ENCODE measurements at places on chromosomes 7 and 10.

DNA sequence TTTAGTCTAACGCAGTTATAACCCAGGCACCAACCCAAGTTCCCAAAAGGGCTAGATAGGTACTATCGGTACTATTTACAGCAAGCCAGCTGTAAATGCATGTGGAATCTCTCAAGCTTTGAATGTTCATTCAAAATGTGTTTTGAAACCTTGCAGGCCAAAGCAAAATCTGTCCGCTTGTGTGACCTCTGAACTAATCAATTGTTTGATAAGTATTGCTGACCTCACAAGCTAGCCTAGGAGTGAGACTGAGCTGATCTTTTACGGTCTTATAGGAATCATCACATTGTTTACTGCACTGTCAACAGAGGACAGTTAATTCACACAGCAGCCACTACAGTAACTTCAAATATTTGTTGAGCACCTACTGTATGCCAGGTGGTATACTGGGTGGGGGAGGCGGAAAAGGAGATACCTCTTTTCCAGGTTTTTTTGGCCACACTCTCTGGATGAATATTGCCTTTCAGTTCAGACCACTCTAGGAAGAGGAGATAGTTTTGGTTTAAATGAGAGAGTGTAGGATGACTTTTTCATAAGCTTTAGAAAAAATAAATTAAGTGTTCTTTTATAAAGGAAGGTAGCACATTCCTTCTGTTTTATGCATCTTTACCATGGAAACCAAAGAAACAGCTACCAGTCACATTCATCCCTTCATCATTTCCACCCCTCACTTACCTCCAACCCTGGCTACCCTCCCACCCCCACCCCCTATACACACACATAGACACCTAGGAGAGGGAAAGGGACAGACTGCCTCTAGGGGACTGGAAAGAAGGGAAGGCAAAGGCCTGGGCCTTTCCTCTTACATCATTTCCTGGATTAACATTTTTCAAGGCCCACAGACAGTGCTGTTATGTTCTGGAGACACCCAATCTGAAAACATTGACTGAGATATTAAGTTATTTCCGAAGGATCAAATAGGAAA, 2.4 kb downstream of the PAPSS2 start:
- DNase-seq = no peak

DNA sequence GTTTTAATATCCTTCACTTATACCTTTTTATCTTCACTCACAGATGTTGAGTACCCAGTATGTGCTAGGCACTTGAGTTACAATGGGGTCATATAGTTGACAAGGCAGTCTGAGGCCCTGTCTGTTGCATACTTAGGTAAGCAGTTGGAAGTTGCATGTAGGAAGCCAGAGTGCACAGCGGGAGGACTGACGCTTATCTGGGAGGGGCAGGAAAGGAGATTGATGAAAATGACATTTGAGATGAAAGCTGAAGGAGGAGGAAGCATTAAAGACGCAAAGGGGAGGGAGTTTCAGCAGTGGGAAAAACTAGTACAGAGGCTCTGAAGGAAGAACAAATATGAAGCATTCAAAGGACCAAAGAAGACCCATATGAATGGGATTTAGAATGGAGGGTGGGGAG, 266.2 kb downstream of the HTR7 start:
- DNase-seq = no peak

DNA sequence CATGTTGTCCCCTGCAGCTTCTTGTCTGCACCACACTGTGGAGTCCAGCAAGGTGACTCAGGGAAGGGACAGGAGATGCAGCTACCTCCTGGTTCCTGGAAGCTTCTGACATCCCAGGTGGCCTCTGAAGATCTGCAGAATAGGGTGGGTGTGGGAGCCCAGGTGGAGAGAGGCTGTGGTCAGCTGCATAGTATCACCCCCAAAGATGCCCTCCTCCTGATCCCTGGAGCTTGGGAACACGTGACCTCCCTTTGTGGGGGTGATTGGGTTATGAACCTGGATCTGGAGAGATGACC, 25.4 kb downstream of the CALML3 start:
- DNase-seq = no peak

GRCh38 chr7:12351843-12352242, 51.8 kb downstream of the VWDE start:
- no peak for DNase-seq

DNA sequence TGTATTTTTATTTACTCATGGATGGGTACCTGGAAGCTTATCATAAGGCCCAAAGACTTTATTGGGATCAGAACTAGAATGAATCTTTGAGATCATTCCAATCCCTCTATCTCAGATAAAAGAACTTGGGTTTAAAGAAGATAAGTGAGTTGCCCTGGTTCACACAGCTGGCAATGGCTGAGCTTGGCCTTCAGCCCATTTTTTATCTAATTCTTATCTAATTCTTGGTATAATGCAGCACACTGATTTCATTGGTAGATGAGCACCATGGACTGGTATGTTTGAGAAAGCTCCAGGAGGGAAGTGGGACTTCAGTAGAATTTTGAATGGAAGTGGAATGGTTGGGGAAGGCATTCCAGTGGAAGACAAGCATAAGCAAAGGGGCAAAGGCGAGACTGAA, 558.9 kb downstream of the REEP3 start:
- DNase-seq = no peak

GRCh38 chr10:49349390-49349789, 46.5 kb downstream of the DRGX start:
- no peak for DNase-seq

GRCh38 chr7:93958651-93959050, 37.1 kb downstream of the GNG11 start:
- DNase-seq = no peak

GRCh38 chr10:124688386-124688785, 55.8 kb downstream of the FAM53B start:
- DNase-seq = no peak

GRCh38 chr7:25656581-25657026, 428.3 kb upstream of the NPVF start:
- no peak for DNase-seq

- DNase-seq = no peak
Measured at GRCh38 chr7:129493555-129493954, 8.8 kb upstream of the SMKR1 start.

DNA sequence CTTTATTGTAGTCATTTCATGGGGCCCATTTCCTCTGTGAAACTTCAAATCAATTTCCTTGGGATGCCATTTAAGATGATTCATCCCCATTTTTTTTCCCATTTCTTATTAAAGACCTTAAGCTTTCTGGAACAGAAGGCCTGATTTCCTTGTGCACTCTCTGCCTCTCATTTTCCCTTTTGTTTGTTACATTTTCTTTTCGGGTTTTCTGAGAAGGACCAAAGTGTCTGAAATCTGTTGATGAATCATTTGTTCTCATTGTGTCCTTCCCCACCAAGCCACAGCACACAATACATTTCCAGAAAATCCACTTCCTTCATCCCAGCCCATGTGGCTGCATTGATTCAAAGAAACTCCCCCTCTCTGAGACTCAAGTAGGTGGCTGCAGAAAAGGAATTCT, 372.4 kb downstream of the SFMBT2 start:
- DNase-seq = no peak

DNA sequence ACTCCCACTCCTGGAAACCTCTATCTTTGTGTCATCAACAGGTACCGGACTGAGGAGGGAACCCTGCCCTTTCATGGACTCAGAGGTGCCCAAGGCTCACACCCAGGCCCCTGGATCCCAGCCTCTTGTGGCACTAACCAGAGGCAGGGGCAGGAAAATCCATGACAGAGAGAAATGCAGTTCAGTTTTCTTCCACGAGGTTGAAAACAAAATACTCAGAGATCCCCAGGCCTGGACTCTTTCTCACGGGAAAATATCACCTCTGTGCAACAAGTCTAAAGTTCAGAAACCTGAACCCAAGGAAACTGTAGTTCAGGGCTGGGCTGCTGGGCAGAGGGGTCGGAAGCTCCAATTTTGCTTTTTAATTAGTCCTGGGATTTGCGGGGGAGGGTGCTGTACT, 21.4 kb upstream of the OPN4 start:
- DNase-seq = no peak

DNA sequence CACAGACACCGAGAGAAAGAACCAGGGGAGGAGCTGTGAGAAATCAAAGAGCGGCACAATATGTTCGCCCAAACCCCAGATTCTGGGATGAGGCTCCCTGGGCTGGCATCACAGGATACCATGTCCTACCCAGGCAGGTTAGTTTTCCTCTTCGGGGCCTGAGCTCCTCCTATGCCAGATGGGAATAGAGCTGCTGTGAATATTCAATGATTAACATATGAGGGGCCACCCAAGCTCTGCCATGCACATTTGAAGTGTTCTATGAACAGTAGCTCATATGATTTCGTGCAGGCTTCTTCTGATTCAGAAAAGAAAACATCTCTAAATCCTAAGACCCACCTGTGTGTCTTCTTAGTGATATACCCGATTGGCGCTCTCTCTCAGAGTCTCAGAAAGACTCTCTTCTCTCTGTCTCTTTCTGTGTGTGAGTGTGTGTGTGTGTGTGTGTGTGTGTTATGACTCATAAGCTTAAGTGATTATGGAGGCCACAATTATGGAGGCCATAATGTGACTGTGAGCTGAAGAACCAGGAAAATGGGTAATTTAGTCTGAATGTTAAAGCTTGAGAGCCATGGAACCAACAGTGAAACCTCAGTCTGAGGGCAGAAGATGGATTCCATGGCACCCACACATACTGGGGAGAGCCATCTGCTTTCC, 220.5 kb downstream of the KLF6 start:
- no peak for DNase-seq

- DNase-seq = no peak
Measured at GRCh38 chr7:156153590-156153989, 341.3 kb upstream of the SHH start.

DNA sequence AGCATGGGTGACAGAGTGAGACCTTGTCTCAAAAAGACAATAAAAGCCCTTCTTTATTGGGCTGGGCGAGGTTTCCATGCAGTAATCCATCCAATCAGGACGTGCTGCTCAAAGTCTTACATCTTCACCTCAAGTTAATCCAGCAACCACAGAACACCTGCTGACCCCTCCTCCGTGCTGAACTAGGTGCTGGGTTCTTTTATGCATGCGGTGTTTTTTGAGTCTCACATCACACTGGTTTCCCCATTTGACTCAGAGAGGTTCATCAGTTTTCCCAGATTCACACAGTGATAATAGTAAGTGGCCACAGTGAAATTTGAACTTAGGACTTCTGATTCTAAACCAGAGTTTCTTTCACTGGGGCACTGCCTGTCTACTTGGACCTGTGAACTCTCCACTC, 58.3 kb upstream of the GTF2I start:
- no peak for DNase-seq

All from CD4-positive, alpha-beta T cell treated with Interleukin-4 for 1 hour (primary cell).